Stimulated activated CD8-positive, alpha-beta memory T cell treated with anti-CD3 and anti-CD28 coated beads, Interleukin-15, amount 100 ng/mL, for 1 hour (primary cell): ENCODE measurements at places on chromosomes 11 and 22.

DNA sequence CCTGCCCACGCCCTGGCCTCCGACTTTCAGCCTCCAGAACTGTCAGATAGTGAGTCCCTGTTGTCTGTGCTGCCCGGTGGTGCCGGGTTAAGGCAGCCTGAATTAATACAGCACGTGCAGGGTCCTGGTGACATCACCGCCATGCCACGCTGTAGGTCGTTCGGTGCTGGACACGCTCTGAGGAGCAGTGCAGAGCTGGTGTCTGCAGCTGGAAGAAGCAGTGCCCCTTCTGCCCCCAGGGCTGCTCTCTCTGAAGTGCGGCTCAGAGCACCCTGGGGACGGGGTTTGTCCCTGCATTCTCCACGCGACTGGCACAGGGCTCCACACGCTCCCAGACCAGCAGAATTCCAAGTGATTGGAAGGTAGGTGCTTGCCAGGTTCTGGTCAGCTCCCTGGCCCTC is 831.5 kb downstream of the TBC1D22A start:
- DNase-seq = no peak

DNA sequence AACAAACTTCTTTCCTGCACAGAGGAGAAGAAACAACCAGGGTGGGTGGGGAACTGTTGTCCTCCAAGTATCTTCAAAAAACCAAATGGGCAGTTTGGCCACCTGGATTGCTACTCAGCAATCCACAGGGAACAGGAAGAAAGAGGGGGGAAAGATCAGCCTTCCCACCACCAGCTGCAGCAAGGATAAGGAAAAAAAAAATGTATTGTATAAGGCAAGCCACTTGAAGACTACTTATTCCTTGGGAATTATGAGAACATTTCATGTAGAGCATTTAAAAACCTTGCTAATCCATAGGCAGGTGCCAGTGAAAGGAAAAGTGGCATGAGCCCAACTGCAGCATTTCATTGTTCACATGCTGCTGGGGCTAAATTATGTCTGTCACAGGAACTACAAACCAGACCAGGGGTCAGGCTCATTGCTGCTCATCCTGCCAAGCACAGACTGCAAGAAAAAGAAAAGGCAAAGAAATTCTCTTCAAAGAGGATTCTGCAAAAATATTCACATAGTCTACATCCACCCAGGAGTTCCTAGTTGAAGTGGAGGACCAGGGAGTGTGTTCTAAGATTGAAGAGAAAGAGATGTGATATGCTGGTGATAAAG is 2.2 kb downstream of the RAB30 start:
- no peak for DNase-seq

GRCh38 chr22:25368271-25368670 is 148.8 kb downstream of the CRYBB2 start:
- no peak for DNase-seq

- DNase-seq = no peak
Measured at GRCh38 chr11:44791316-44791925, 64.7 kb downstream of the TSPAN18 start.

- DNase-seq = no peak
Measured at GRCh38 chr11:110565357-110566336, 135.9 kb downstream of the FDX1 start.

- no peak for DNase-seq
Measured at GRCh38 chr11:34601609-34602008, 19.3 kb upstream of the EHF start.

GRCh38 chr11:92653454-92653853 is 316.0 kb upstream of the MTNR1B start:
- DNase-seq = no peak

DNA sequence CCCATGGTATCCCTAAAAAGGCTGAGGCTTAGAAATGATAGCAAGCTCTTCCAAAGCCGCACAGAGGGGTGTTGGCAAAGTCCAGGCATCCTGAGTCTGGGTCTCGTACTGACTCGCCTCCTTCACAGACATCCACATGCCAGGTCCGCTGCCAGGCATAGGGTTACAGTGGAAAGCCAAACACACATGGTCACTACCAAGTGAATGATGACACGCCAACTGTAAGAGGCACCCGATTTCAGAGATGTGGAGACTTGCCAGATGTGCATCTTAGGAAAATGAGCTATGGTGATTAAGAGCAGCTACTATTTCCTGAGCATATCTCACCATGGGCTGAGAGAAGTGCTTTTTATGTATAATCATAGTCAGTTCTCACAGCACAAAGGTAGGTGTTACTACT is 314.9 kb downstream of the MIAT start:
- no peak for DNase-seq

DNA sequence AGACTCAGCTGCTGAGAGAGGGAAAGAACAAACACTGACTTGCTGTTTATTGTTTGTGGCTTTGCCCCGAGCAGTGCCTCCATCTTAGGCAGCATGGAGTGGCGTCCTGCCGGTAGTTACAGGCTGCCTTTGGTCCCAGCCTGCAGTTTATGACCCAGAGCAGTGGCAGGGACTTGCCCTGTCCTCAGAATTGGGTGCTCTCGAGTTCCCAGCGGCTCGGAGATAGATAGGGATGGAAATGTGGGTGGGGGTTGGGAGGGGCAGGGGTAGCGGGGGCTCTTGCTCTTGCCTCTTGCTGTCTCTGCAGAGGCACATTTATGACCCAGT is 3.1 kb downstream of the ALX4 start:
- DNase-seq = no peak

- DNase-seq = no peak
Measured at GRCh38 chr22:39176143-39176713, 23.7 kb upstream of the CBX7 start.

GRCh38 chr11:126136507-126136906 is 73.8 kb upstream of the CDON start:
- DNase-seq = no peak

DNA sequence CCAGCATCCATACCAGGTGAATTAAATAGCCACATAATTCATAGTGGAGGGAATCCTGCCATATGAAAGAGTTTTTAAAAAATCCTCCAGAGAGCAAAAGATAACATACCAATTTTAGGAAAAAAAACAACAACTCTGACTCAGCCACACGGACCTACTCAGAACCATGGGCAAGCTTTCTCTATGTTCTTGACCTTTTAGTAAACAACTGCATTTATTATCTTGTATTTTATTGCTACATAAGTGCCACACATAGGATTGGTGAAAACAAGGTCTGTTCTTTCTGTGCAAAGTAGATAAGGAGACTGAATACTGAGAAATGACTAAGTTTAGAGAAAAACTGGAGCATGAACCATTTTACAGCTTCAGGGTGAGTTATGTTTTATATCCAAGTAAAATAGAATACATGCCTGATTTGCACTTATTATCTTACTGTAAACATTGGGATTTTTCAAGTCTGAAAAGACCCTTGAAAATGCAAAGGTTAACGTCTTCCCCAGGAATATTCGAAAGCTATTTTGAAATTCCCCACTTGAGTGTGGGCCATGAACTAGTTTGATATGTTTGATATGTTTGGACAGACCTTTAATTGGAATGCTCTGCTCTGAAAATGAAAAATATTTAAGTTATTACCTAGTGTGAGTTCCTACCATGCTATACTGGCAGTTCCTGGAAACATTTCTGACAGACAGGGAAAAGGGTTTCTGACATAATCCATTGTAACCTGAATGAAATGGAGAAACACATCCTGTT is 89.5 kb upstream of the DDI1 start:
- DNase-seq = no peak

DNA sequence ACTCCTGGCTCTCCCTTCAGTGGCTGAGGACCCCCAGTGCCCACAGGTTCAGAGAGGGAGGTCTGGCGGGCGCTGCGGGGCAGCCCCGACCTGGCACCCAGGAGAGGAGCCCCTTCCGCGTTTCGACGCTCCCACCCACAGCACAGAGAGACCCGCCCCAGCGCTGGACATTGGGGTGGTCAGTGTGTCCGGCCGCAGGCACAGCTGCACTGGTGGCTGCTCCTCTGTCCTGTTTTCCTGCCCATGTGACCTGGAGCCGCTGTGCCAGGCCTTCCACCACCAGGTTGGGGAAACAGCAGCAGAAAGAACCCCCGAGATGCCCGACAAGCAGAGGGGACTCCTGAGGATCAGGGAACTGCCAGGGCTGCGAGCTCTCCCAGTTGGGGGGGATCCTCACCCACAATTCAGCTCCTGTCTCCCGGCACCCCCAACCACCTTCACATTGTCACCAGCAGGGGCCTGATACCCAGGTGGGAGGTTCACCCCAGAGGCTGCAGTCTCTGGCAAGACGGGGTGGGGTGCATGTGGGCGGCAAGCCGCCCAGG is 13.6 kb downstream of the KRTAP5-5 start:
- no peak for DNase-seq

GRCh38 chr11:10875430-10876021 is 17.7 kb upstream of the ZBED5 start:
- no peak for DNase-seq

- DNase-seq = no peak
Measured at GRCh38 chr22:23622634-23623033, 9.5 kb downstream of the DRICH1 start.
